ENCODE measurements at places on chromosomes 2 and 18.

- DNase-seq, result no peak
These were observed 486.3 kb upstream of the FSHR start for GRCh38 chr2:49640630-49641029.

GRCh38 chr2:42248846-42249245, 79.7 kb downstream of the EML4 start:
- DNase-seq, result no peak

DNA sequence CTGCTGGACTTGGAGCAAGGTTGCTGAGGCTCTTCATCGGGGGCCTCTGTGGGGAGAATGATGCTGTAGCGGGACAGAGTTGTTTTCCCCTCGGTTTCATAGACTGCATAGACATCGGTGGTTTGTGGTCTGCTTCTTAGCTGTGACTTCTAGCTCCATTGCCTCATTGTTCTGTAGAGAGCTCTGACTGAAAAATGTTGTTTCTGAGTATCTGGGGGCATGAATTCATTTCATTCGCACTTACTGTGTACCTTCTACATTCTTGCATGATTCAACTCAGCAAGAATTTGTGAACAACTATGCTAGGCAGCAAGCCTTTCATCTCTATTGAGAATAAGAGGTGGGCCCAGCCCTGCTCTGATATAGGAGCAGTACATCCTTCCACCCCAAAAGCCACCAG, 406.8 kb downstream of the NBAS start:
- peak; percentile 66 for DNase-seq

GRCh38 chr2:158810731-158811460, 15.8 kb downstream of the DAPL1 start:
- DNase-seq, result no peak

- no peak for DNase-seq
These were observed 18.4 kb downstream of the RIOK3 start for GRCh38 chr18:23471486-23471885.

DNA sequence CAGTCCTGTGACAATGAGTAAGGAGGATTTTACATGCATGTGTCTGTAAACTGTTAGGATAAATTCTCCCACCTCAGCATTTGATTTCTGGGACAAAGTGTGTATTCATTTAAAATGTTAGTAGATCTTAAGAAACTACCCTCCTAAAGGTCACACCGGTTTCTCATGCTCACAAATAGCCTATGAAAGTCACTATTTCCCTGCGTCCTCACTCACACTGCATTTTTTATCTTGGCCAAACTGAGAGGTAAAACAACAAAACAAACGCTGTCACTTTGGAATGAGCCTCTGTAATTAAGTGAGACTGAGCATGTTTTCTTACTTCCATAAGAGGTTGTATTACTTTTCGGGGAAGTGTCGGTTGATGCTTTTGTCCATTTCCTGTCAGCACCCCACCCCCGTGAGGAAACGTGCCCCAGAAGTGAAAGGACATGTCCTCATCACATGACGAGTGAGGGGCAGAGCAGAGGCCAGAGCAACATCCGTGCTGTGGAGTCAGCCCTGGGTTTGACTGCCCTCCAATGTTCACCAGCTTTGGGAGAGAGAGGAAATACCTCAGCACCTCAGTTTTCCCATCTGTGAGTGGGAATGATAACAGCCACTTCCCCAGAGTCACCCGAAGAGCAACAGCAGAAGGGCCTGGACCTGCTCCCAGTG, 3.1 kb downstream of the GYPC start:
- no peak for DNase-seq

DNA sequence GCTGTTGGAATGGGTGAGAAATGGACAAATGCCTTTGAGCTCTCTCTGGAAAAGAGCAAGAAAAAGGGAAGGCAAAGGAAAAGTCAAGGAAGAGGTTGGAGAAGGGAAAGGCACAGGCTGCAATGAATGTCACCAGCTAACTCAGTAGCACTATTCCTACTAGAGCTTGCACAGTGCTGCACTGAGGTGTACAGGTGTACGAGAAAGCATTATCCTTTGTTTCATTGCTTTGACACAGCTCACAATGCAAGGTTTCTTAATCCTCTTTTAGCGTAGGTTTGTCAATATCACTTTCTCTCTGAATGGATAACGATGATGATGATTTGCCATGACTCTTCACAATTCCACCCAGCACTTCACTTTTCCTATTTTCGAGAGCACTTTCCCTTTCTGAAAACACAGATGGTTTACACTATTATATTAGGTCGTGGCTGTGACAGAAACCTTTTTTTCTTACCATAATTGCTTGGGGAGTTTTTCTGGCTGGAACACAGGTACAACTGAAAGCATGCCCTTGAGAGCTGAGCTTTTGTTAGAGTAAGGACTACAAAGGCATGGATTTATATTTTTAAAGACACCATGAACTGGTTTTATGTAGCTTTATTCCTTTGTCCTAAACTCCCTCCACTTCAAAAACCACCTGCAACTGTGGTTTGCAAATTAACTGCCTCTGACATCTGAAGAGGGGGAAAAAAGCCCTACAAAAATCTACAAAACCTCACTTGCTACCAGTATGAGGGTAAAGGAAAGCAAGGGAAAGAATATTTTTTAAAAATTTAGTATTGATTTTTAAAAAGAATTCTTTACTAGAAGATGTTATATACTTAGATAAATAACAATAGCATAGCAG, 265.5 kb downstream of the TGIF1 start:
- no peak for DNase-seq

- DNase-seq, result peak; percentile 57
These were observed 138.1 kb downstream of the PTGR3 start for GRCh38 chr18:75070625-75071483.

- peak; percentile 18 for DNase-seq
These were observed 33.1 kb upstream of the CYP27A1 start for GRCh38 chr2:218748741-218749441.

- DNase-seq, result no peak
These were observed 414.6 kb upstream of the TRIB2 start for GRCh38 chr2:12302140-12302539.

GRCh38 chr18:47470941-47471340, 219.5 kb upstream of the SKOR2 start:
- no peak for DNase-seq

GRCh38 chr2:240322991-240323390, 112.5 kb upstream of the GPC1 start:
- no peak for DNase-seq

- no peak for DNase-seq
These were observed 36.2 kb downstream of the AMER3 start for GRCh38 chr2:130791617-130791939.

DNA sequence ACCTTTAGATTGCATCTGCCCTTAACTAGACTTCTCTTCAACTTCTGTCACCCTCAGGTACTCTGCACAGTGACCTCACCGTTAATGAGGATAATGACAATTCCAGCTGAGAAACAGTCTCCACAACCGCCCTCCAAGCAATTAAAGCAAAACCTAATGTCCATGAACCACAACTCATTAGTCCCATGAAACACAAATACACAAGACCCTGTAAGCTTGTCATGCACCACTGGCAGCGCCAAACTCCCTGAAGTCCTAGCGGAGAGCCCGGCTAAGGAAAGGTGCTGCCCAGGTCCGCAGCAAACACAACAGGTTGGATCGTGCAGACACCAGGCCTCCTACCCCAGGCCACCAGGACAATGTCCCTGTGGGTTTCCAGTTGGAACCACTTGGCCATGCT, 7.4 kb downstream of the SMAD7 start:
- DNase-seq, result no peak

- DNase-seq, result no peak
These were observed 407.0 kb upstream of the KCNJ3 start for GRCh38 chr2:154291511-154291910.

GRCh38 chr2:174446531-174446930, 40.3 kb downstream of the GPR155 start:
- no peak for DNase-seq

DNA sequence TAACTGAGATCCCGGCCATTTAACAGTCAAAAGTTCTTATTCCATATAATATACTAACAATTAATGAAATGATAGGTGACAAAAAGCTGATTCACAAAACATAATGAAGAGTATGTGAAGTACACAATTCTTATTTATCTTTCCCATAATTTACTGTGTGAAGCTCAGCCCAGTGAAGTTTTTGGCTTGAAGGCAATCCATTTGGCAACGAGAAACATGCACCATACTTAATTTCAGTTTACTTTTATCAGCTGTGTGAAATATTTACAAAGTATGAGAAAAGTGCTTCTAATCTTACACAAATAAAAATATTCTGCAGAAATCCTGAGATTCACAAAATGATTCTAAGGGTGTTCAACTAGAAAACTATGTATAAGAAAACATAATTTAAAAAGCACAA, 12.3 kb downstream of the FAM98A start:
- DNase-seq, result no peak

- no peak for DNase-seq
These were observed 28.4 kb downstream of the EIPR1 start for GRCh38 chr2:3349211-3349693.

Data from SJSA1 (cell line).